ENCODE measurements at places on chromosomes 3 and 15.

- peak; percentile 52 for DNase-seq
Observed at GRCh38 chr3:58471025-58471887, 20.6 kb upstream of the KCTD6 start.

- no peak for DNase-seq
Observed at GRCh38 chr3:133371676-133372075, 28.2 kb upstream of the BFSP2 start.

- no peak for DNase-seq
Observed at GRCh38 chr15:63264688-63265293, 12.6 kb upstream of the APH1B start.

GRCh38 chr15:57878573-57878972 lies 172.1 kb downstream of the POLR2M start:
- no peak for DNase-seq

DNA sequence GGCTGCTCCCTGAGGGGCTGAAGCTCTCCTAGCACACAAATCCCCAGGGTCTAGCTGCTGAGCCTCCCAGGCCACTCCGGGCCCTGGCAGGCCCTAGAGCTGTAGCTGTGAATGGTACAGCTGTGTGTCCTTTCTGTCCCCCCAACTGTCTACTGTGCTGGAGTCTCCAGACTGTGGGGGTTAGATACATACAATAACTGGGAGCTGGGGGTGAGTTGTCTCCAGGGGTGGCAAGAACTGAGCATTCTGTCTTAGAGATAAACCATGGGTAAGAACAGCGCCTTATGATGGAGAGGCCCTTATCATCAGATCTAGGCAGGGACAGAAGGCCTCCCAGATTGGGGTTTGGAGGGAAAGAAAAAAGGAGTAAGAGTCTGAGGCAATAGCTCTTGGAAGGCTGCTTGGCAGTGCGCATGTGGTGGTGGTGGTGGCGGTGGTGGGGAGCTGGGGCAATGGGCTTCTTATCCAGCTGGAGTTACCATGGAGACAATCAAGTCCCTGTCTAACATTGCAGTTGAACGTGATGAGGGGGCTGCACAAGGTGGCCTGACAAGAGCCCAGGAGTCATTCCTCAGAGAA lies 3.6 kb downstream of the CYB561D2 start:
- DNase-seq = no peak

DNA sequence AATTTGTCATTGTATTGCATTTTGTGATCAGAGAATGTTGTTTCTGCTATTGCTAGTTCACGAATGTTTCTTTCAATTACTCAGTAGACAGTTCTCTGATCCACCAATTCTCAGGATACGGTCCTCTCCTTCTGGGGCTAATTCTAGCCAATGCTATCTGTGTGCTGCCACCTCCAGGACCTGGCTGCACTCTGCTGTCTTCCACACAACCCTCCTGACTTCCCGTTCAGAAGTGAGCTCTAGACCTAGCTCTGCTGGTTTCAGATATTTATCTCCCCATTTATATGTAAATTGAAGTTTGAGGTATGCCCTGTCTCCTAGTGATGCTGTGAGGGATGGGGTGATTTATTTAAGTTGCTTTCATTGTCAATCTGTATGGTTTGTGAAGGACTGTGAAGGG lies 21.7 kb upstream of the UBL7 start:
- no peak for DNase-seq
